NCI-H1436 treated with DMSO at 0.1 percent for 48 hours (cell line): ENCODE measurements at places on chromosomes 16 and 17.

DNA sequence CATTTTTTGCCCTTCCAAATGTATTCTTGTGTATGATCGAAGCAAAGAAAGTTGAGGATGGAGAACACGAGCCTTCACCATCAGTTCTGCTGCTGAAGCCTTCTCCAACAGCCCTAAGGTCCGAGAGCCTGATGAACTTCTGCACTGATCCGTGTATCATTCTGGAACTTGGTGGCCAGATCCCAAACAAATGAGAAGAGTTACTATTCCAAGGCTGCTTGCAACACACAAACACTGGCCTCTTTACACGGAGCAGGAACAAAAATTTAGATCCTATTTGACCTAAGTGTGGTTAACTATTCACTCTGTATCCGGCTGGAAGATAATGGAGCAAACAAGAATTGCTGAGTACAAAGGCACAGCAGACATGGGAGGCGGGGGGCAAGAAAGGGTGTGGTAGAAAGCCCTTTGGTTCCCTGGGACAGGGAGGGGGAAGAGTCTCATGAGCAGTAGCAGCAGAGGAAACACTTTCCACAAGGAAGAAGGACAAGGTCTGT lies 282.9 kb downstream of the SOX9 start:
- no peak for DNase-seq

GRCh38 chr17:5665164-5665563 lies 80.9 kb upstream of the NLRP1 start:
- DNase-seq = no peak

DNA sequence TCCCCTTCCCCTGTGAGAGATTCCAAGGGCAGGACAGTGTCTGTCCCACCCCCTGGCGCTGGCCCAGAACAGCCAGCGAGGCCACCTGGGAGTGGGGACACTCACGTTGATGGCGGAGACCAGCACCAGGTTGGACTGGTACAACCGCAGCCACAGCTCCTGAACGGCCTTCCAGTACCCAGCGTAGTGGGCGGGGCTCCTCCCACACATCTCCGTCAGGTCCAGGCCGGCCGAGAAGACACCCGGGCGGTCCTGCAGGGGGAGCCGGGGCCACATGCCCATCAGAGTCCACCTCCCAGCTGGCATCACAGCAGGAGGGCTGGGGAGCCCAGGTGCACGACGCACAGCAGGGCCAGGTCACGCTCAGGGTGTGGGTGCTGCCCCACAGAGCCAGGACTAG lies 7.1 kb downstream of the ECI1 start:
- DNase-seq = no peak

GRCh38 chr16:59500601-59501000 lies 766.5 kb upstream of the GOT2 start:
- DNase-seq = no peak

- DNase-seq = no peak
Measured at GRCh38 chr17:45436625-45437464, 4.2 kb upstream of the ARHGAP27 start.

- DNase-seq = no peak
Measured at GRCh38 chr17:2637422-2637821, 44.0 kb downstream of the PAFAH1B1 start.

DNA sequence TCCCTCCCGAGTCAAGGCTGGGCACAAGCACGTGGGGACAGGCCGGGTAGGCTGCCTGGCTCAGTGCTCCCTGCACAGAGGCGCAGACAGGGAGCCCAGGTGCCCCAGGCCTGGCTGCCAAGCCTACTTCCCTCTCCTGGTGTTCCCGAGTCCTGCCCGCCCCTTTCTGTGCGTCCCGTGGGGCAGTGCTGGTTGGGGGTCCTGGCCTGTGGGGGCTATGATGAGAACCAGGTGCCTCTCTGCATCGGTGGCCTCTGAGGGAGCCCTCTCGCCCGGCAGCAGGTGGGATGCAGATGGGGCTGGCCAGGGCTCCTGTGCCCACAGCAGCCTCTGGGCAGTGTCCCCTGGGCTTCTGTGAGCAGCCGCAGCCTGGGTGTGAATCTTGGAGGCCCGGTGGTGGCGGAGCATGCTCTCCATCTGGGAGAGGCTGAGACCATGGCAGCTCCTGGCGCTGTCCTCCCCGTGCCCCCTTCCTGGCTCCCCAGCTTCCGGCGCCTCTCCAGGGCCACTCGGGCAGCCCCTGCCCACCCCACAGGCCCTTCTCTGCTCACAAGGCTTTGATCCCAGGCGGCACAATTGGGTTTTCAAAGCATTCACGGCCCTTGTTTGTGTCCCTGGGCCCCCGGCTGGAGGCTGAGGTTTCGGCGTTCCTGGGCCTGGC lies 7.2 kb downstream of the CENPX start:
- DNase-seq = no peak
